ENCODE measurements at places on chromosomes 2 and 18.

GRCh38 chr18:22047485-22047884 is 121.9 kb upstream of the GATA6 start:
- DNase-seq: no peak

DNA sequence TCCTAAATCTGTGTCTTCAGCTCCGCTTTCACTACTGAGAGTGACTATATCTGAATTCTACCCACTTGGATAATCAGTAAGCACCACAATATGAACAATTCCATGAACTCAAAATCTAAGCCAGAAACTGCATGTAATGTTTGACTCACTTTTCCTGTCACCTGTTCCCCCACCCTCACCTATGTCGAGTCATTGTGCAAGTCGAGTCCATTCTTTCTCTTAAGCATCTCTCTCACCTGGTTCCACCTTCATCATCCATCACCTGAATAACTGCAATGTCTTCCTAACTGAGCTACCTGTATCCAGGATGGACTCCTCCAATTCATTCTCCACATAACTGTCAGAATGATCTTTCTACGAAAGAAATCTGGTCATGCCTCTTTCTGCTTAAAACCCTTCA is 58.2 kb downstream of the PPP1R1C start:
- DNase-seq: no peak

DNA sequence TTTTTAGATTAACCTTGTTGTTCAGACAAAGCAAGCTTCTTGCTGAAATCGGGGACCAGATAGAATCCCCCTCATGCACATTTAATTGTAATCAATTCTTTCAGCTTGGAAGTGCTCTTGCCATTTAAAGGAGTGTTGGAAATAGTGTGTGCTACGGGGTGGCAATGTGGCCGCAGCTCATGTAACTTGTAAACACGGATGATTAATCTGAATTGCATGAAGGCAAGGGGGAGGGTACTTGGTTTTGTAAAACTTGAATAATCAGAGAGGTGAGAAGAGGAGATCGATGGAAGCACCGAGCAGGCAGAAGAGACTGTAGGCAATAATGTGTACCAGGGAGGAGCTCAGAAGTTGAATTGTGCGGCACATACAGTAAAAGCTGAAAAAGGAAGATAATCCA is 273.5 kb downstream of the PTGR3 start:
- DNase-seq: no peak

- DNase-seq: no peak
Measured at GRCh38 chr18:53886058-53886457, 338.4 kb downstream of the MBD2 start.

DNA sequence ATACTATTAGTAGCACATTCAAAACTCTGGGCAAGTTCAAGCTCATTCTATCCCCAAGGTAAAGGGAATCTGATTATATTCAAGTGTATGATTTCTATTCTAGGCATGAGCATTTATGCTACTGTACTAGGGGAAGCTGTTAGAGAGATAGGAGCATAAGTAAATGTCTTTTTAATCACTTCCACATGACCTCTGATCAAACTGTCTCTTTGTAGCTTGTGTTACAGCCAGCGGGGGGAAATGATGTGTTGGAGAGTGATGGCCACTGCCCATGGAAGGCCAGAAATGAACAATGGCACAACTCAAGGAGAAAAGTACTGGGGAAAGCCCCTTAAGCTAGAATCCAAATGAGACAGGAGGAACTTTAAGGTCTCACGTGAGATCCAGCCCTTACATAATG is 894.9 kb upstream of the CDH2 start:
- DNase-seq: no peak

DNA sequence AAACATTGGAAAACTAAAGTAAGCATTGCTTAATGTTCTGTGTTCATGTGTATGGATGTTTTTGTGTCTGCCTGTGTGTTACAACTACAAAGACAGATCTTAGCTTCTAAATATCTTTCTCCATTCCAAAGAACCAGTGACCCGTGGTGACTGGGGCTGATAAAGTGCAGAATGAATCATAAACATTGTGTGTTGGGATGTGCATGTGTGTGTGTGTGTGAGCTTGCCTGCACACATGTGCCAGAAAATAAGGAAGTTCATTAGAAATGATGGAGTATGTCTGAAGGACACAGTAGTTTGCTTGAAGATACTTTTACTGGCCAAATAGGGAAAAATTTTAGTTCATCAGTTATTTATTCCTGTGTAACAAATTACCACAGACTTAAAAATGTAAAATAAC is 756.6 kb upstream of the CELF4 start:
- DNase-seq: no peak

- DNase-seq: peak; percentile 28
Measured at GRCh38 chr2:147182260-147182659, 662.6 kb upstream of the ACVR2A start.

GRCh38 chr2:98412751-98413458 is 31.8 kb upstream of the INPP4A start:
- peak; percentile 59 for DNase-seq

GRCh38 chr18:41922841-41923240 is 32.2 kb upstream of the PIK3C3 start:
- no peak for DNase-seq

DNA sequence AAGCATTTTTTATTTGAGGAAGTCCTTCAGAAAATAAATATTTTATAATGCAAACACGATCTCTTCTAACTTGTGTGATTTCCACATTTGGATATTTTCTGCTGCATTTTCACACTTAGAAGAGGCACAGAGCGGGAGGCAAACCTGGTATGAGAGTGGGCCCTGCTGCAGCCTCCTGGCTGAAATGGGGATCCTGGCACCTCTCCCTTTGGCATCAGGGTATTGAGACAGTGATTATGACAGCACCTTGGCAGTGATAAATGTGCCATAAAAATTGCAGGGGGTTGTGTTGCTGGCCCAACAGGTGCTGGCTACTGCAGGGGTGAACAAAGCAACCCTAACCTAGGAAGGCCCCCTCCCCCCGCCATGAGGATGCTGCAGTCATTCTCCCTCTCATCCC is 128.6 kb downstream of the TSN start:
- DNase-seq: no peak

DNA sequence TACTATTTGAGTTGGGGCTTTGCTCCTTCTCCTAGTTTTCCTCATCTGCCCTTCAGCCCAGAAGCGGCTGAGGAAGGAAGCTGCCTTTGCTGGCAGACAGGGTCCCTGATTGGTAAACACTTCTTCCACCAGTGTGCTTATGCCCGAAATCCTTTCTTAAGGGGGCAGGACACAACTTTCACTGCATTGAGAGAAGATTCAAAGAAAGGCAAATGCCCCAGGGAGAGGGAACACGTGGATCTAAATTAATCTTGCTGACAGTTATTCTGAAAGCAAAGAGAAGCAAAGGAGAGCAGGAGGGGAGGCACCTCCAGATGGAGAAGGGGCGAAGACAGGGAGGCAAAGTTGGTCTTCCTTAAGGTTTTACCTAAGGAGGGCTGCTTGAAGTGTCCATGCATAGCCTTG is 92.1 kb upstream of the EFEMP1 start:
- DNase-seq: no peak

Measured in activated T-cell treated with anti-CD3 and anti-CD28 coated beads for 4 hours (primary cell).